NK-92 treated with Interleukin-12 subunit alpha and Interleukin-12 subunit beta, amount 100 ng/mL, for 24 hours (cell line): ENCODE measurements at places on chromosomes 11 and 22.

GRCh38 chr11:57751676-57752253 is at the start of gene BTBD18:
BTBD18 (minus strand) TSS chr11:57751819; CDS start chr11:57751188, 631 bp downstream.
- DNase-seq = no peak

GRCh38 chr22:23752750-23753149 is 1.5 kb downstream of the VPREB3 start:
- no peak for DNase-seq

DNA sequence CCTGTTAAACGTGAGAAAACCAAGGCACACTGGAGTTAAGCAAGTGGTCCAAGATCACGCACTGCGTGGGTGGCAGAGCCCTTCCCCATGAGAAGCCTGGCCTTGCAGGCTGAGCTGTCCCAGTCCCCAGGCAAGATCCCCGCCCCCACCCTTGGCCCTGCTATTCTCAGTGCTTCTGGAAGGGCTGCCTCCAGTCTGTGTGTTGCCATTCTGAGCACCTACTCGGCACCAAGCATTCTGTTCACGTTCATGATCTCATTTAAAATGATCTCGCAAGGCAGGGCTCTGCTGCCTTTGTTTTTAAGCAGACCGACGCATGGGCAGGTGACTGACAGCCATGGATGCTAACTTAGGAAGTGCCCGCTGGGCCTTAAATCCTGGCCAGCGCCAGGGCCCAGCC is 62.8 kb downstream of the PHF21B start:
- DNase-seq = no peak

- DNase-seq = no peak
These were observed 33.1 kb upstream of the PICALM start for GRCh38 chr11:86101941-86102407.

- DNase-seq = no peak
These were observed 195.5 kb downstream of the EFCAB6 start for GRCh38 chr22:43616645-43617044.

- DNase-seq = no peak
These were observed 58.3 kb downstream of the RTN4R start for GRCh38 chr22:20209761-20210250.

DNA sequence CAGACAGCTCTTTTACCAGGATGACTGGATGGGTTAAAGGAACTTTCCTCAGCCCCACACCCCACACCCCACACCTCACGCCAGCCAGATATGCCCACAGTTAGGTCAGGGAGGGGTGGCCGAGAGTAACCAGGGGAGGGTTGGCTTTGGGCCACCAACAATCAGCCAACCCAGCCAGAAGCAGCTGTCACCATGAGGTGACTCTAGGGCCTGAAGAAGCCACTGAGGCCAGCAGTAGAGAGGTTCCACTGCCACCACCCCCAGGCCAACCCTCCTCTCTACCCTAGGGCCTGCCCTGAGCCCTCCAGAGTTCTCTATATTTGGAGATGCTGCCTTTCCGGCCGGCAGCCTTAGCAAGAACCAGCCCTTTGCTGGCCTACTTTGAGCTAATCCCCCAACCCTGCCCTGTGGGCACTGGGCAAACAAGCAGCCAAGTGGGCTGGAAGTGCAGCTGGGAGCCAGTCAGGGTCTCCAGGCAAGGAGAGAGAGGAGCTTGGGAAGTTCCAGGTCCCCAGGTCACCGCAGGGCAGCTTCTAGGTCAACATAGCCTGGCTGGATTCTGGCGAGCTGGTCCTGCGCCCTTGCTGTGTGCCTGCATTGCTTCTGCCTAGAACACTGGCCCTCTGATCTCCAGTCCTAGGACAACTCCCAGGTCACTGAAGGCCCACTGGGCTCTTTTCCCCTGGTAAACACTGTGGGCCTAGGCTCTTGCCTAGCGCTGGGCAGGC is 12.0 kb upstream of the SYT8 start:
- no peak for DNase-seq

- DNase-seq = no peak
These were observed 633.8 kb downstream of the DLG2 start for GRCh38 chr11:84993386-84993785.

GRCh38 chr11:121814962-121815361 is 301.1 kb downstream of the BLID start:
- no peak for DNase-seq

GRCh38 chr11:126415669-126416420 is 60.4 kb downstream of the ST3GAL4 start:
- no peak for DNase-seq

DNA sequence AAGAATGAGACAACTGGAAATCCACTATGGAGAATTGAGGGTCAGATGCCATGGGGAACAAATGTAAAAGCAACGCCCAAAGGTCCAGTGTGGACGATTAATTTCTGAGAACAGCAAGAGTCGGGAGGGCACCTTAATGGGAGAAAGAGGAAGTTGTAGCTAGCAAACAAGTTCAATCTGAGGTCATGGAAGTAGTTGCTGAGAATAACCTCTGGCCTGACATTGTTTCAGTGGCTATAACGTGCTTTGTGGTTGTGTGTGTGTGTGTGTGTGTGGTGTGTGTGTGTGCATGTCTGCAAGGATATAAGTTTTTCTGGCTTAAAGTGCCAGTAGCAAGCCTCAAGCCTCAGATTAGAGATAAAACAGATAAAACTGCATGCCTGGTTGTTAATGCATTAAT is 1630.1 kb upstream of the TENM4 start:
- DNase-seq = no peak

- DNase-seq = no peak
These were observed 50.2 kb downstream of the PITPNB start for GRCh38 chr22:27868732-27869282.

- DNase-seq = no peak
These were observed 4.4 kb upstream of the FOXRED2 start for GRCh38 chr22:36510966-36511881.
